Astrocyte (in vitro differentiated cells and primary cell): ENCODE measurements at places on chromosomes 12 and 14.

DNA sequence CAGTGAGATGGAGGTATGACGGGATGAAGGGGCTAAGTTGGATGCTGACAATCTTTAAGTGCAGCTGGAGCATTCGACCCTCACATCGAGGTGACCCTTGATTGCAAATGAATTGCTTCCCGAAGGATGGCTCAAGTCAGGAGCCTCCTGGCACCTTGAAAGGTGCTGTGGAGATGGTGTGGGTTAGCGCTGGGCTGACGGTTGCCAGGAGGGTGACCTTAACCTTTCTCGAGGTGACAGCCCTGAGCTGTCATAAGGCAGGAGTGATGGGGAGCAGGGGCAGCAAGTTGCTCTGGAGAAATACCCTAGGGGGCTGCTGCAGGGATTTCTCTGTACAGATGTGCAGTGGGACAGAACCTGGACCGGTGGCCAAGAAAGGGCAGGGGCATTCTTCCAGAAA is 122.8 kb downstream of the CRACR2A start:
- H3K27ac ChIP-seq = no peak overlapping the region
- DNase-seq = no peak

DNA sequence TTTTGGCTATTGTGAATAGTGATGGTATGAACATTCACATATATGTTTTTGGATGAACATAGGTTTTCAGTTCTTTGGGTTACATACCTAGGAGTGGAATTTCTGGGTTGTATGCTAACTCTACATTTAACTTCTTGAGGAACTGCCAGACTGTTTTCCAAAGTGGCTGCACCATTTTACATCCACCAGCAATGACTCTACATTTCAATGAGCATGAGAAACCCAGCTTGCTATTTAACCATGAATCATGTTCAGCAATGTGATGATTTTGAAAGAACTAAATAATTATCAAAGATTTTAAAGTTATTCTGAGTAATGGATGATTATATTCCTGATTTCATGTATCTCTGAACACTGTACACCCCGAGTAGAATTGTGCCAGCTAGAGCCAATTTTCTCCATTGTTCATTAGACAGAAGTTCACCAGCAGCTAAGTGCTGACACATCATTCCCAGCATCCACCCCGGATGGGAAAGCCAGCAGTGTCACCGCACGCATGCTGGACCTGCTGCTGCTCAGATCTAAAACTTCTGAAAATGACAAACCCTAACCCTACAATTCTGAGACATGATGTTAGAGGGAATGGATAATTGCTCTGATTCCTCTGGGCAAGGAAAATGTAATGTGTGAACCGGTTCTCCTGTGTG is 13.3 kb upstream of the ANAPC5 start:
- no peak overlapping the region for H3K4me3 ChIP-seq
- H3K27ac ChIP-seq = no peak overlapping the region
- no peak for DNase-seq
- H3K36me3 ChIP-seq = no peaks in the 10 kb centered on the region

DNA sequence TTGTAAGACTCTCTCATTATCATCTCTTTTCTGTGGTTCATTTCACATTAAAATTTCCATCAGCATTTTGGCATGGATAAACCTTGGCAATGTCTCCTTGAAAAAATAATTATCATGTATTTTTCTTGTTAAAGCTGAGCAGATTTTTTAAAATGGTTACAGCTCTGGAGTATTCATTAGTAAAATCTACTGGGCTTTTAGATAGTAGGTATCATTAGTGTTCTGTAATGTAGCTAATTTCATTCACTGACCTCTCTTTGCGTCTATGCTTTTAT is 36.9 kb upstream of the CDK17 start:
- H3K36me3 ChIP-seq = no peaks in the 10 kb centered on the region
- no peak overlapping the region for H3K4me3 ChIP-seq
- no peak overlapping the region for H3K27ac ChIP-seq
- H3K27me3 ChIP-seq = no peaks in the 10 kb centered on the region

DNA sequence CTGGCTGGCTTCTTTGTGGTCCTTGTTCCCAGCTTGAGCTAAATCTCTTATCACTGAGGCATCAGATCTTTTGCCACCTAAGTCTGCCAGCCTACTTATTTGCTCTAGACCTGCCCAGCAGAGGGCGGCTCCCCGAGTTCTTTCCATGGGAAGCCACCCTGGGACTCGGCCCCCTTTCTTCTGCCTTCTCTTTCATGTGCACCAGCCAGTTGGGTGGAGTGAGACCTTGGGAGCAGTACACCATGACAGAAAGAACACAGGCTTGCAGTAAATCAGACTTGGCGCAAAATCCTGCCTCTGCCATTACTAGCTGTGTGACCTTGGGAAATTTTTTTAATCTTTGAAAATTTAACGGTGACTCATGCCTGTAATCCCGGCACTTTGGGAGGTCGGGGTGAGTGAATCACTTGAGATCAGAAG is 7.4 kb downstream of the SMAGP start:
- H3K36me3 ChIP-seq = no peaks in the 10 kb centered on the region
- no peaks in the 10 kb centered on the region for H3K4me1 ChIP-seq
- H3K4me3 ChIP-seq = no peak overlapping the region
- no peaks in the 10 kb centered on the region for H3K27me3 ChIP-seq
- no peak overlapping the region for H3K27ac ChIP-seq

DNA sequence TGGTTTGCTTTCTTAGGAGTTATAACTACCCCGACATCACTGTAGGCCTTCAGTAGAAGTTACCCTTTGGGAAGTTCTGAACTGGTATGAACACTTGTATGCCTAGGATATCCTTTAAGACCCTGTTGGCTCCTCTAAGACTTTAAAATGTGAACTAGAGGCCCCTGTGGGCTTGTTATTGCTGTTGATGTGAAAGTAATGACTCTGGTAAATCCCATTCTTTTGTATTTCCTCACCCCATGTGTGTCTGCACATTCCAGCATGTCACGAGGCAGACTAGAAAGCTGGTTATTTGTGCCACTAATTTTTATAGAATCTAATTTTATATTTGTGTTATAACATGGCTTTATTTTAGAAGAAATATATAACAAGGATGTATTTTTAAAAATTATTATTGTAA is 48.9 kb downstream of the SERPINA10 start:
- no peak overlapping the region for H3K4me3 ChIP-seq
- DNase-seq = no peak
- H3K27me3 ChIP-seq = no peaks in the 10 kb centered on the region
- no peaks in the 10 kb centered on the region for H3K4me1 ChIP-seq
- H3K27ac ChIP-seq = no peak overlapping the region
- no peaks in the 10 kb centered on the region for H3K36me3 ChIP-seq

- no peaks in the 10 kb centered on the region for H3K4me1 ChIP-seq
- DNase-seq = no peak
- peaks cover 3% of the 10 kb centered on the region for H3K36me3 ChIP-seq
- H3K4me3 ChIP-seq = no peak overlapping the region
- no peak overlapping the region for H3K27ac ChIP-seq
These were observed 6.8 kb downstream of the FAM216A start for GRCh38 chr12:110475426-110475825.

DNA sequence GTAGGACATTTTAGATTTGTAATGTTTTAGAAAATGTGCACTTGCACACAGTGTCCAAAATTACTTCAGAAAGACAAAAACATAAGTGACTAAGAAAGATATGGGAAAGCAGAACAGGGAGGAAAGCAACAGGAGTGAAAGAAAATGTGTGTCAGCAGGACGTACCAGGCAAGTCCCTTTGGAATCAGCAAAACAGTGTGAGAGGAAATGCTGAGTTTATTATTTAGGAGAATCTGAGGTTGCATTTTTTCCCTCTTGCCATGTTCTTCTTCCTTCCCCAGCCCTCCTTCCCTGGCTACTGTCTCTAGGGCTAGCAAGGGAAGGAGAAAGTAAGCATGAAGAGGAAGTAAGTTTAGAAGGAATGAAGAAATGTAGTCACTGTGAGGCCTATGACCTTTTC is 67.7 kb upstream of the CD163 start:
- H3K27me3 ChIP-seq = no peaks in the 10 kb centered on the region
- no peaks in the 10 kb centered on the region for H3K4me1 ChIP-seq
- H3K36me3 ChIP-seq = no peaks in the 10 kb centered on the region
- no peak overlapping the region for H3K4me3 ChIP-seq
- H3K27ac ChIP-seq = no peak overlapping the region
- DNase-seq = no peak

DNA sequence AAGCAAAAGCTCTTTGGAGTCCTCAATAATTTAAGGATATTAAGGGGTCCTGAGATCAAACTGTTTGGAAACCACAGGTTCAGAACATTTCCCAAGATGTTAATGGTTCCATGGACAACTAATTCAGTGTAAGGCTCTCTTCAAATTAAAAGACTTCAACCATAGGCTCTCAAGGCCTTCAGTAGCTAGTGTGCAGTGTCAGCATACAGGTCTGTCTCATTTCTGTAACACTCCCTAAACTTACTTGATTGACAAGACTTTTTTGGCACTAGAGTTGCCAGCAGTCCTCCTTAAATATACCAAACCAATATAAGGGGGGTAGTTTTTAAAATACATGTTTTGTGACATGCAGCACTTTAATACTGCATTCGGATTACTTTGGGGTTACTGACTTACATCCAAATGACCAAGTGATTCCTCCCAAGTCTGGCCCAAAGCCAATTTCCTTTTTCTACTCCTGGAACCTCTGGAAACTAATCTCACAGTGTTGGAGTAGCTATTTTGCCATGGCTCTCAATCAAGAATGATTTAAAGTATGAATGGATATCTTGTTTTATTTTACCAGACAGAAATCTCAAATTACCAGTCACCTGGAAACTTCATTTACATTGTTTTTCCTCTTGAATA is 22.7 kb downstream of the CSRP2 start:
- no peak for DNase-seq
- no peaks in the 10 kb centered on the region for H3K4me1 ChIP-seq
- no peaks in the 10 kb centered on the region for H3K27me3 ChIP-seq
- peaks cover 35% of the 10 kb centered on the region for H3K36me3 ChIP-seq
- no peak overlapping the region for H3K4me3 ChIP-seq

GRCh38 chr14:99327050-99327449 is 55.1 kb upstream of the BCL11B start:
- H3K4me1 ChIP-seq = no peaks in the 10 kb centered on the region
- no peak for DNase-seq
- no peak overlapping the region for H3K4me3 ChIP-seq
- H3K27ac ChIP-seq = no peak overlapping the region

GRCh38 chr14:64210216-64210615 is 84.0 kb downstream of the ESR2 start:
- no peak overlapping the region for H3K4me3 ChIP-seq
- no peak for DNase-seq
- no peaks in the 10 kb centered on the region for H3K27me3 ChIP-seq
- H3K27ac ChIP-seq = no peak overlapping the region
- no peaks in the 10 kb centered on the region for H3K4me1 ChIP-seq
